ENCODE measurements at places on chromosomes 1 and 21.

GRCh38 chr1:161772397-161772796, 6.3 kb downstream of the ATF6 start:
- no peak for DNase-seq

DNA sequence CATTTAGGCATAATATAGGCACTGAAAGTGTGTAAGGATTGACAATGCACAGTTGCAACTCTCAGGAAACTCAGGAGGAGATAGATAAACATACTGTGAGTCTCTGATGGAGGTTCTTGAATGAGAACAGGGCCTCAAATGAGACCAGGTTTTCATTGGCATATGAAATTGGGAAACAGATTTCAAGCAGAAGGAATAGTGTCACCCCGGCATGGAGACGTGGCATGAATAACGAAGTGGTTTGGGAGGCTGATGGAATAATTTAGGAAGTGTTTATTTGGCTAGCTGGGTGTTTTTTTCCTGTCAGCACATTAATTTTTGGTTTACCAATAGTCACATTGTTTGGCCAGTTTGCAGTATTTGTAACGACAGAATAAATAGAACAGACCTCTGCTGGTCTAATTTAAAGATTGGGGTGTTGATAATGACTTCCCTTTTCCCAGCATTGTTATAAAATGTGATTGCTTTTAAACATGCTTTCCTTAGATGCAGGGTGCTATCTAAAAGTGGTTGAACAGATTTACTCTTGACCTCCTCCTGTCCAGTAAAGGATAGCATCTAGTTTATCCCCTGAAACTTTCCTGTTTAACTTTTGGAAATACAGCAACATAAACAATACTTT, 132.0 kb downstream of the C1orf21 start:
- no peak for DNase-seq

DNA sequence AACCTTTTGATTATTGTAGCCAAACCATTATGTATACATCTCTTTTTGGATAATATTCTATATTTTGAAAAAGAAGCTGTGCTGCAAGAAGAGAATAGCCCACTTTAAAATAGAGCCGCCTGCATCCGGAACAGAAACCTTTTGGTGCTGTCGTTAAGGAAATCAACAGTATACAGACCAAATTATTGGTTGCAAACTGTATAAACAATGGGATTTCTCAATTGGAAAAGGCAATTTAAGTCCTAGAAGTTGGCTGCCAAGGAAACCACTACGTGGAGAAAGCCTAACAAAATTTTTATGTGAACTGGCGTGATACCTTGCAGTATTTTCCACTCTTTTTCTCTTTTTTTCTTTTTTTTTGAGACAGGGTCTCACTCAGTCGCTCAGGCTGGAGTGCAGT, 25.8 kb downstream of the DESI2 start:
- DNase-seq = no peak

- DNase-seq = no peak
These were observed 8.7 kb upstream of the UMODL1 start for GRCh38 chr21:42062236-42063022.

DNA sequence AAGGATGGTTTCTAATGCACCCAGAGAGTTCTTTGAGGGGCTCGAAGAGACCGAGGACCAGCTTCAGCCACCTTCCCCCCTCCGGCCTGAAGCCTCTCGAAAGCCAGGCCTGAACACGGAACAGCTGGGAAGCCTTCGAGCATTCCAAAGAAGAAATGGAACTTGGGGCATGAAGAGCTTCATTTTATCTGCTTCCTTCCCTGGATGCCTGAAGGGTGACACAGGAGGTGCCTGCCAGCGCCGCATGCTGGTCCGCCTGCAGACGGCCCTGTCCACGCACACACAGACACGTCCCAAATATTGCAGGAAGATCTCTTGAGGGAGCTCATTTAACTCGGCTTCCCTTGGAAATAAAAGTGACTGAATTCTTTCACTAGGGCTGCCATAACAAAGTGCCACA, 73.7 kb downstream of the TOMM20 start:
- DNase-seq = no peak
